ENCODE measurements at places on chromosomes 7 and 10.

- no peak for DNase-seq
Measured at GRCh38 chr10:30185916-30186315, 126.5 kb upstream of the JCAD start.

DNA sequence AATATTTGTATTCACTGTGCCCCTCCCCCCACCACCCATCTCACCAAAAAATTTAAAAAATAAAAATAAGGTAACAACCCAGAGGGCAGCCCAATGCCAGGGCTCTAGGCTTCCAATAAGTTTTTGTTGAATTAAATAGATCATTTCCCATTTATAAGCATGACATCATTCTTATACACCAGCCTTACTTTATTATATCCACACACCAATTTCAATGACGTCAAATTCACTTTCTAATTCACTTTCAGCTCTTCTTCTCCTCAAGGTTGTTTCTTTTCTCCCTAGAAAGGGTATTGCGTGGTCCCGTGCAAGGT, 1.2 kb upstream of the DKK1 start:
- no peak for DNase-seq

DNA sequence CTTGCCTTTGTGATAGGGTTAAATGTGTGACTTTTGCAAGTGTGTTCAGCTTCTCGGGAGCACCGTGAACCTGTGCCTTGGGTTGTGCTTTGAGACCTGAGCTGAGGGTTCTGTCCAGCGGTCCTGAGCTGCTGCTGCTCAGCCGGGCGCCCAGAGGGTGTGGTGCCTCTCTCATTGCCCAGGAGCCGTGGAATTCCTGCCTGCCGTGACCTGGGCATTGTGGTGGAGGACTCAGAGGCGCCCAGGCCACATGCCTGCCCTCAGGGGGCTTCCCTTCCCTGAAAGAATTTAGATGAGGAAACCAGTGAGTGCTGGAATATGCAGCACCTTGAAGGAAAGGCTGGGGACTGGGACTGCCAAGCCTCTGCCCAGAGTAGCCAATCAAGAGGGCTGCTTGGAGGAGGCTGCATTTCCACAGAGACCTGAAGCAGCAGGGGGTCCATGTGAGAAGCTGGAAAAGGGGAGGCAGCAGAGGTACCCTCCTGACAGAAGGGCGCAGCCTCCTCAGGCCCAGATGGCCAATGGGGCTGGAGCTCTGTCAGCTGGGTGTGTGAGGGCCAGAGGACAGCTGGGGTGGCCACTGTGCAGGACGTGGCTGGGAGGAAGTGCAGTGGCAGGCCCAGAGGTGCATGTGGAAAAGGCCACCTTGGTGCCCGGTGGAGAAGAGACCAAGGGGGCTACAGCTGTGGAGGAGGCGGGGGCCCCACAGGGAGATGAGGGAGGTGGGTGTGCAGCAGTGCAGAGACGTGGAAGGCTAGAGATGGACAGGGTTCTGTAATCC, 107.3 kb downstream of the NKX6-2 start:
- no peak for DNase-seq

- no peak for DNase-seq
Measured at GRCh38 chr10:44820094-44820493, 91.0 kb upstream of the TMEM72 start.

GRCh38 chr10:119346095-119346832, 138.9 kb downstream of the GRK5 start:
- no peak for DNase-seq

GRCh38 chr10:105139363-105139896, 498.3 kb downstream of the SORCS3 start:
- DNase-seq = no peak

DNA sequence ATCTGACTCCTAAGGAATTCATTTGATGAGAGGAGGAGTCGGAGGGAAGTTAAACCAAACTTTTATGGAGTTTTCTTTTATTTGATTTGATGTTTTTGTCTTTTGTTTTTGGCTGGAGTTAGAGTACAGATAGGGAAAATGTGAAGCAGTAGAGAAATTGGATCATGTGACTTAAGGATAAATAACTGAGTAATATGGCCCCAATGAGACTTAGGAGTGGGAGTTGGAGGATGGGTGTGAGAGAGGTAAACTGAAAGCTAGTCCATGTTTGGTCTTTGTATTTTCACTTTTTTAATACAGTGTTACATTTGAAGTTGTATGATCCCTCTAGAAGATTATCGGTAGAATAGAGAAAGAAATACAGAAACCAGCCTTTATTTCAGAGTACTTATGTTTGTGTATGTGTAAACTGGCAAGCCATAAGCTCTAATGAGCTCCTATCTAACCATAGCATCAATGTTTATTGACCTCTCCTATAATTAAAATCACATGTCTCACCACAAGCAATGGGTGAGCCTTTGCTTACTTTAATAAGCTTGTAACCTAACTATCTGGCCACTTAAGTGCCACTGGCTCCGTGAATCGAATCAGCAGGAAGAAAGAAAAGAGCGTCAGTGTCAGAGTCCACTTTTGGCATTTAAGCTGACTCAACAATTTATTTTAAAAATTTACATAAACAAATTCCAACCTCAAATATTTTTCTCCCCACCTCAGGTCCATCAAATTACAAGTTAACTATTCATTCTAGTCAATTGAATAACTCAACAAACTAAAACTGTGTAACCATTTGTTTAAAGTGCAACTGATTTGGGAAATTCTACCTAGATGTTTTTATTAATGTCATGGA, 113.8 kb downstream of the EPDR1 start:
- no peak for DNase-seq

DNA sequence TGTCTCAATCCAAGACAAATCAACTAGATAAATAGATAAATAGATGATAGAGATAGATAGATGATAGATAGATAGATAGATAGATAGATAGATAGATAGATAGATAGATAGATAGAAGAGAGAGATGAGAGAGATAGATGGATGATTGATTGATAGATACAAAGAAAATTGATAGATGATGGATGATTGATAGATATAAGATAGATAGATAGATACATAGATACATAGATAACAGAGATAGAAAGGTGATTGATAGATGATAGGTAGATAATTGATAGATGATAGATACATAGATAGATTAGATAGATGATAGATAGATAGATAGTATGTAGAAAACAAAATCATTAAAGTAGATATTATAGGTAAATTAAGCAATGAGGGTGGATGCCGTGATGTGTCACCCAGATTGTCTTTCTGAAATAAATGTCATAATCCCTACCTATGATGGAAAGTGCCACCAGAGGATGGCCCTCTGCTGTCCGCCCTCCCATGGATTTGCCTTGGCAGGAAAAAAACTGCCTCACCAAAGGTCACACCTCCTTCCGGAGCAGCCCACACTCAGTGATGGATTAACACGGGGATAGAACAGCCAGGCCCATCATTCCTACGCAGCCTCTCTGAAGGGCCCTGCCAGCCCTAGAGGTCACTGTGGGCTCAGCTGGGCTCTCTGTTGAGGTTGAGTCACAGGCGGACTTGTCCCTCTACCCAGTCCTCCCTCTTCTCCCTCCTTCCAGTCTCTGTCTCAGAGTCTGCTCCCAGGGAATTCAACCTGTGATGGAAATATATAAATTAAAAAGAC, 50.8 kb downstream of the KCNH2 start:
- no peak for DNase-seq

DNA sequence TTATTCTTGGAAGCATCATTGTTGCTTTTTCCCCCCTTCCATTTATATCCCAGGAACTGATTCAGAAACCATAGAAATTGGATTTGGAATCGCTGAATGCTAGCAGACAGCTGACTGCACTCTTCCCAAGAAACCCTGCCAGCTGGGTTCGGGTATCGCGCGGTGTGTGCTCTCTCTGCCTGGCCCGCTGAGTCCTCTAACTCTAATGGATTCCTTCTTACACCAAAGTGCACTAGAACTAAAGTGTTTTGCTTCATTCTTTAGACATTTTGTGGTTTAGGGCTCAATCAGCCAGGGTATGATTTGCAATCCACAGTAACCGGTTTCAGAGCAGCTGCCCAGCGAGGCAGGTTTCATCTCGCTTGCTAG, 92.2 kb downstream of the EGFR start:
- DNase-seq = no peak

- no peak for DNase-seq
Measured at GRCh38 chr10:97991871-97992270, 38.5 kb downstream of the CRTAC1 start.

DNA sequence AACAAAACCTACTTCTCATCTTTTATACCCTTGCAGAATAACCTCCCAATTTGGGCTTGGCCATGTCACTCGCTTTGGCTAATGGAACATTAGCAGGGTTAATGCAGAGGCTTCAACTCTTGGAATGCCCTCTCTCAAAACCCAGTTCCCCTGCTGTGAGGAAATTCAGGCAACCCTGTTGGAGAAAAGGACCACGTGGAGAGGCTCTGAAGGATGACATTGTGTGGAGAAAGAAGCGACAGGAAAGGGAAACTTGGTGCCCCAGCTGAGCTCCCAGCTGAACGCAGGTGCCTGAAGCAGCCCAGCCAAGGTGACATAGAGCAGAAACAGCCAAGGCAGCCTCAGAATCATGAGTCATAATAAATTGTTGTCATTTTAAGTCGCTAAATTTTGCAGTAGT, 214.2 kb upstream of the GHITM start:
- DNase-seq = no peak

DNA sequence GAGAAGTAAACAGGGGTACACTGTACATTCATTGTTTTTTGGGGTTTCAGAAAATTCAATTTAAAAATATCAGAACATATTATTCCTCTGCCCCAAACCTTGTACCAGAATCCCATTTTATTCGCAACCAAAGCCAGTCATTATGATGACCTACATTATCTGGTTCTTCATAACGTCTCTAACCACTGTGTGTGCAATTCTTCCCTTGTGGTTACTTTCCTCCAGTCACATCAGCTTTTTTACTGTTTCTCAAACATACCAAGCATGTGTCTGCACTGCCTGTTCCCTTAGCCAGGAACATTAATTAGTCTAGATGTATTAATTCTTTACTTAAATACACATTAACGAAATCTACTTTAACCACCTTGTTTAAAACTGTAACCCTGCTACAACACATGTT, 64.8 kb downstream of the THSD7A start:
- DNase-seq = no peak

GRCh38 chr7:114988755-114989375, 67.0 kb downstream of the MDFIC start:
- no peak for DNase-seq

- no peak for DNase-seq
Measured at GRCh38 chr7:88666626-88667025, 92.9 kb upstream of the ZNF804B start.

- DNase-seq = no peak
Measured at GRCh38 chr7:27615420-27616185, 47.1 kb downstream of the HIBADH start.

DNA sequence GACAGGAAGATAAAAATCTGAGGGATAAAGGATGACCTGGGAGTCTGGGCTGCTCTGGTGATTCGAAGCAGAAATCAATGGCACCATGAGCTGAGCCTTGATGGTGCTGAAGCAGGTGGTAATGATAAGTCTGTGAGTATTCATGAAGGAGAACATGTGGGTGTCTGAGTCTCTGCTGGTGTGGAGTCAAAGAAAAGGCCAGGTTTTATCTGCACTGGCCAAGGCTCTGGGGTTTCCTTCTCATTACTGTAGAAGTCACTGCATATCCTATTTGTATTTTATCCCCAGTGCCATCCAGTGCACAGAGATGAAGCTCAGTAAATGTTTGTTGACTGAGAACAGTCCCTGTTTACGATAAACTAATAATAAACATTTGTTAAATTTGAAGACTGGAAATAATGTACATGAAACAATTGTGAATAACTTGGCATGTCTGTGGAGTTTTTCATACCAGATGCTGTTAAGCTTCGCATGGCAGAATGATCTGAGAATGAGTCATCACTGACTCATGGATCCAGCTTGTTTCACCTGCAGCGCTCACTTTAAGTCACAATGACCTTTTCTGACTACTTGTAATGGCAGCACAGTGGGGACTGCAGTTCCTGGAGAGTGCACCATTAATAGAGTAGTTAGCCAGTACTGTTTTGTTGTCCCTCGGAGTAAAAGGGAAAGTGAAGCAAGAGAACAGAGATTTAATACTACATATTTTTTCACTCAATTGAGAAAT, 538.5 kb downstream of the HTR7 start:
- no peak for DNase-seq

Measured in mesothelial cell of epicardium (in vitro differentiated cells).